Fibroblast of villous mesenchyme (primary cell): ENCODE measurements at places on chromosomes 11 and 22.

- DNase-seq: peak; percentile 89
Measured at GRCh38 chr11:66126808-66127555, 56.9 kb downstream of the PACS1 start.

- peak; percentile 21 for DNase-seq
Measured at GRCh38 chr22:44130076-44130711, 50.5 kb upstream of the PARVG start.

DNA sequence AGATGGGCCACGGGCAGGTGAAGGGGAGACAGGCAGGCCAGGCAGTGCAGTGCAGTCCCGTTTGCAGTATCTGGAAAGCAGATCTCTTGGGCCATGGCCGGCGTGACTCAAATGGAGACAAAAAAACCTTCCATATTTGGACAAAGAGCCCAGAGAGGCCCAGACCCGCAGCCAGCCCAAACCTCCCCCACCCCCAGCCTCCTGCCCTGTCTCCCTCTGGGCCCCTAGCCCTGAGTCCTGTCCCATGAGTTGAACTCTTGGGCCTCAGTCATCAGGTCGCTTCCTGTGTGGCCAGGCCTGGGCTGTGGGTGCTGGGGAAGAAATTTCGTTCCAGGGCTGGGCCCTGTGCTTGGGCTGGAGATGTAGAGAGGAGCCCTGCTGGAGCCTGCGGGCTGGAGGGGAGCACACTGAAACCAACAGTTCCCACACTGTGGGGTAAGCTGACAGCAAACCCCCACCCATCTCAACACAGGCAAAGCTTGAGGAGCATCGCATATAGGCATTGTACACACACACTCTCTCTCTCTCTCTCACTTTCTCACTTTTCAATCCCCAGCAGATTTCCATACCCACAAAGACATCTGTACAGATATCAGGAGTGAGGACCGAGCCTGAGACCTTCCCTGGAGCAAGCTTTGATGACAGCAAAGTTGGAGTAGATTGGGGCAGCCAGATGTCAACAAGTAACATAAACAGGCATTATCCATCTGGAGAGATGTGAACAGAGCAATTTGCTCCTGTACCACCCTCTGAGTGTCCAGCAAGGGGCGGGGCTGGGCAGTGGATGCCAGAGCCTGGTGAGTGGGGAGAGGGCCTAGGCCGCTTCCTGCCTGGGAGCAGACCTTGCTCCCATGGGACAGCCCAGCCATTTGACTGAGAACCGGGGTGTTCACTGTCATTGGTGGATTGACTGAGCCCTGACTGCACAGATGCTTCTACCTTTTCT, 17.2 kb downstream of the ARHGEF17 start:
- peak; percentile 76 for DNase-seq

DNA sequence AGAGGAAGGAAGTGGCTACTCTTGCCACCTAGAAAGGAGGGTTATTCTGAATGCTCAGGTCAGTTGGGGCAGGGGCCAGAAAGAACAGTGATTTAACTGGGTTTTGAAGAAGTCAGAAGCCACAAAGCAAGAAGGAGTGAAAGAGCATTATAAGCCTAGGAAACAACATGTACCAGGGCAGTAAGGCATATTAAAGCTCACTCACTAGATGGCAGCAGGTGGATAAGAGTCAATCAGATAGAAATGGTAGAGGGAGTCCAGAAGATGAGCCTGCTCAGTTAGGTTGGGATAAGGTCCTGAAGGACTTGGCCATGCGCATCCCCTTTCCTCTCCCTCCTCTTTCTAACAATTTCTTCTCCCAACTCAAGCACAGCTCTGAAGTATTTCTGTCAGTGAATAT, 22.0 kb upstream of the PATE1 start:
- no peak for DNase-seq

- DNase-seq: no peak
Measured at GRCh38 chr22:19827341-19828034, 27.2 kb downstream of the GNB1L start.
